Stimulated activated CD4-positive, alpha-beta T cell treated with anti-CD3 and anti-CD28 coated beads, Interleukin-12 subunit alpha, Interleukin-12 subunit beta, amount 100 ng/mL, for 24 hours (primary cell): ENCODE measurements at places on chromosomes 7 and 10.

DNA sequence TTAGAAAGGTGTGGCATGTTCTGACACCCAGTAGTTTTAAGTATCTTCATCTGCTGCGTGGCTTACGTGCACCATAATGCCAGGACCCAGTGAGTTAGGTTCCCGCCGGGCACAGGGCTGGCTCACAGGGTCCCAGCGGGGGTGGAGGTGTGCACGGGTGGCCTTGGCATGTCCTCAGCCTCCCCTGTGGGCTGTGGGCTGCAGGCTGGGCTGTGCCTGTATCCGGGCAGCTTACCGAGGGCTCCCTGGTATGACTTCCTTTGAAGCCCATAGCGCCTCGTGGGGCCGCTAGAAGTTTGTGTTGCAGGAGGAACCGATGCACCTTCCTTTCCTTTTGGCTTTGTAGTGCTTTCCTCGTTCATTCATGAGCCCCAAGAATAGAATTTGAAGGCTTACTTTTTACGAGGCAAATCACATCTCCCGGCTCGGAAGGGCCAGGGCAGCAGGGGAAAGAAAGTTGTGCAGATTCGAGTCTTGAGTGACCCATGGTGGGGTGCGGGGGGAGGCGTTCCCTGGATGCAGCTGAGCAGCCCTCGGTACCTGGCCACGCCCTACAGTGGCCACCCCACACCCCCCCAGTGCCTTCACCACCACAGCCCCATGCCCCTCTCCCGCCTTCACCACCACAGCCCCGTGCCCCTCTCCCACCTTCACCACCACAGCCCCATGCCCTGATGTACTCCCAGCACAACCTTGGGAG lies 113.2 kb downstream of the WDR37 start:
- DNase-seq, result no peak

DNA sequence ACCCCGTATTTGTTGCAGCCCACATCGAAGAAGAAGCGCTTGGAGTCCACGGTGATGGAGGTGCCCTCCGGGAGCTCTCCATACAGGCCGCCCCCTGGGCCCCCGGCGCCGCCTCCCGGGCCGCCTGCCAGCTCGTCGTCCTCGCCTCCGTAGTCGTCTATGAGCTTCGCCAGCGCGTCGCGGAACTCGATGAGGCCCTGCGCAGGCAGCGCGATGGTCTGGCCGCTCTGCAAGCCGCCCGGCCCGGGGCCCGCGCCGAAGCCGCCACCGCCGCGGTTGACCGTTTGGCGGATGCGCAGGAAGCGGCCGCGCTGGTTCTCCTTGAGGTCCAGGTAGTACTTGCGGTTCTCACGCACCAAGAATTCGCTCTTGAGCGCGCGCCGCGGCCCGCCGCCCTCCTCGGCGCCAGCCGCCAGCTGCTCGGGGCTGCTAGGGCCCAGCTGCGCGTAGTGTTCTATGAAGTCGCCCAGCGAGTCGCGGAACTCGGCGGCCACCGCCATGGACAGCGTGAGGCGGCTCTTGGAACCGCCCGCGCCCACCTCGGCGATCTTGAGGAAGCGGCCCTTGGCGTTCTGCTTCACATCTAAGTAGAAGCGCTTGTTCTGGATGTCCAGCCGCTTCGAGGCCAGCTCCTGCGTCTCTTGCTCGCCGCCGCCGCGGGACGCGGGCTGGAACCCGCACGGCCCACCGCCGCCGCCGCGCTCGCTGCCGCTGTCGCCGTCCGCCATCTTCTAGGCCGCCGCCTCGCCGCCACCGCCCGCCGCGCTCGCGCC lies 523 bp downstream of the PURB start:
- DNase-seq, result peak; percentile 21

DNA sequence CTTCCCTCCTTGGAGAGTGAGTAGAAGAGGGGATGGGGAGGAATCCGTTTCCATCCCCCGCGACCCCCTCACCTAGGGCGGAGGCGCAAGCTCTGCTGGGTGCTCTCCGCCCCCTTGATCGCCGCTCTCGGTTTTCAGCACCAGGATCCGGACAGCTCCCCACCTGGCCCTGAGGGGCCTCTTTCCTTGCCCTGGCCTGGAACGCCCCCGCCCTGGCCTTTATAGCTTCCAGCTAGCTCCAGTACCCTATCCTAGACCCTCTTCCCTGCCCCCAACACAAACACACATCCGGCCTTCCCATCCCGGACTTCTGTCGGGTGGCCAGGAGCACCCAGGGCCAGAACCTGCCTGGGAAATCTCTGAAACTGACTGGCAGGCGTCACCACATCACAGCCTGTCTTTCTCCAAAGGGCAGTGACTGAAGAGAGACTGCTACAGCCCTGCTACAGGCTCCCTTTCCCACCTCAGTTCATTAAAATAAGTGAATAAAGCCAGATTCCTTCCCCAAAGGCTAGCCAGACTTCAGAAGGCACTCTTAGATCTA lies 72.3 kb upstream of the LEP start:
- DNase-seq, result no peak

- no peak for DNase-seq
Measured at GRCh38 chr10:112983444-112984056, 33.5 kb downstream of the TCF7L2 start.

DNA sequence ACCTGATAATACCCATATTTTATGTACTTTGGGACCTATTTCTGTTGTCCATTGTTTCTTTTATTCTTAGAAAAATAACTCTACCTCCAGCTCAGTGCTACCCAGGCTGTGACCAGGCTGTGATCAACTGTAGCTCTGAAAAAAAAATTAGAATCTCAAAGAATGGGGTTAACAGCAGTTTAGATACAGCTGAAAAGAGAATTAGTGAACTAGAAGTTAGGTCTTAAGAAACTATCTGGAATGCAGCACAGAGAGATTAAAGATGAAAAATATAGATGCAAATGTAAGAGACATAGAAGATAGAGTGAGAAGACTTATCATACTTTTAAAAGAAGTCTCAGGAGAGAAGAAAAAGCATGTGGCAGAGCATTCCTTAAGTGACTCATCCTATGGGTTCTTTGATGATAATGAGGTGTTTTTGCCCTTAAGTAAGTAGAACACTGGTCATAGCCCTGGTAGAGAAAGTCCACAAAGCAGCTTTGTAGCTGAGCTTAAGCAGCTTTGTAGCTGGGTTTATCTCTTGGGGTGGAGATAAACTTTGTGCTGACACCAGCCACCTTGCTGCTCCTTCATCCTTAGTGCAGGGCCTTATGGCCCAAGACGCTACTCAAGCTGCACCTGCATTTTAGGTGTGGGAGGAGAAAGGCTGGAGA lies 27.3 kb upstream of the SFRP5 start:
- DNase-seq, result no peak

DNA sequence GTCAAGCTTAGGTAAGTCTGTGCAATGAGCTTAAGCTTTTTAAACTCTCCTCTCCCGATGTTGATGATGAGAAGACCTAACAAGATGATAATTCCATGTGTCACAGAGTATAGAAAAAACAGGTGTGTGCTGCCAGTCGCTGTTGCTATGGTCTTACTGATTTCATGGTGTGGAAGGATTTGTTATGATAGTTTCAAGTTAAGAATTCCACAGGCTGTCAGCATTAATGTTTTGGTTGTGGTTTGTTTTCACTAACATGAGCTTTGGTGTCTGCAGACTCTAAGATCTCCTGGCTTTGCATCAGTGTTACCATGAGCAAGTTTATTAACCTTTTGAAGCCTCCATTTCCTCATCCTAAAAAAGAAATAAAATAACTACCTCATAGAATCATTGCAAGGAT lies 123.7 kb downstream of the NSUN6 start:
- no peak for DNase-seq

GRCh38 chr7:116543664-116544063 lies 18.8 kb downstream of the CAV1 start:
- no peak for DNase-seq

- DNase-seq, result no peak
Measured at GRCh38 chr10:80599424-80599847, 61.7 kb downstream of the SH2D4B start.

- no peak for DNase-seq
Measured at GRCh38 chr10:112895292-112895691, 54.8 kb upstream of the TCF7L2 start.

GRCh38 chr10:117673230-117674010 lies 130.9 kb downstream of the EMX2 start:
- no peak for DNase-seq

- DNase-seq, result no peak
Measured at GRCh38 chr10:102537948-102538347, 34.2 kb downstream of the SUFU start.

DNA sequence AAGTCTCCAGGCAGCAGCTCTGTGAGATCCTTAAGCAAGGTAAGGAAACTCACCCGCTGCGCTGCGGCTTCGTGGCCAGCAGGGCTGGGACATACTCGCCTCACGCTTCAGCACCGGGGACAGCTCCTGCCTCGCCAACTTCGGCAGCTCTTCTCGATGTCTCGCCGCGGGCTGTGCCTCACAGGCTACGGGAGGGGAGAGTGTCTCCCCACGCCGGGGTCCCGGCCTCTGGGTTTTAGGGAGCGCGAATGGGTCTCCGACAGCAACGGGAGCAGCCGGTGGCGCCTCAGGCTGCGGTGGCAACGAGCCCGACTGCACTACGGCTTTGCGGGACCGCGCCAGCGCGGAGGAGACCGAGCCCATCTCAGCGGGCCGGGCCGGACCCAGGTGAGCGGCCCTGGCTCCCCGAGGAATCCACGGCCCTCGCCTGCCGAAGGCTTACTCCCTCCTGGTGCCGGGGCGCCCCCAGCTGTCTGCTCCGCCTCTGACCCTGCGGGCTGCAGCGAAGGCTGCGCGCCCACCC lies 62.4 kb downstream of the LSM5 start:
- peak; percentile 62 for DNase-seq

GRCh38 chr7:111853201-111853990 lies 291.1 kb upstream of the IMMP2L start:
- no peak for DNase-seq

- no peak for DNase-seq
Measured at GRCh38 chr7:16484453-16485158, 19.1 kb upstream of the SOSTDC1 start.

DNA sequence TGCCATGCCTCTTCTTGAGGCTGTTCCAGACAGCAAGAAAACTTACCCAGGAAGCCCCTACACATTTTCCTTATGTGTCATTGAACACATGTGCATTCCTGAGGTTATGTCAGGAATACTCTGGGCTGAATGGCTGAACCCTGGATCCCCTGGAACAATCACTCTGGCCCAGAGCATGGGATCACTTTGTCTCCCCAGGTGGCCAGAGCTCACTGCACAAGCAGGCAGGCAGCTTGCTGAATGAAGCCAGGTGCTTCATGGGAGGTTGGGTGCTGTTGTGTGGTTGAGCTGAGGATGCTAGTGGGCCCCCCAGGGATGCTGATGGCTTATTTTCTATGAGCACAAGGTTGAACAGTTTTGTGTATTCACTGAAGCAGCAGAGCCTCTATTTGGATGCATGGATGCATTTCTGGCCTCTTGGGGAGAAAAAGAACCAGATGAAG lies 54.7 kb upstream of the NPTX2 start:
- no peak for DNase-seq

GRCh38 chr10:95321554-95322301 lies 30.9 kb upstream of the PDLIM1 start:
- DNase-seq, result no peak

GRCh38 chr7:80014511-80014910 lies 120.1 kb upstream of the GNAI1 start:
- DNase-seq, result no peak

DNA sequence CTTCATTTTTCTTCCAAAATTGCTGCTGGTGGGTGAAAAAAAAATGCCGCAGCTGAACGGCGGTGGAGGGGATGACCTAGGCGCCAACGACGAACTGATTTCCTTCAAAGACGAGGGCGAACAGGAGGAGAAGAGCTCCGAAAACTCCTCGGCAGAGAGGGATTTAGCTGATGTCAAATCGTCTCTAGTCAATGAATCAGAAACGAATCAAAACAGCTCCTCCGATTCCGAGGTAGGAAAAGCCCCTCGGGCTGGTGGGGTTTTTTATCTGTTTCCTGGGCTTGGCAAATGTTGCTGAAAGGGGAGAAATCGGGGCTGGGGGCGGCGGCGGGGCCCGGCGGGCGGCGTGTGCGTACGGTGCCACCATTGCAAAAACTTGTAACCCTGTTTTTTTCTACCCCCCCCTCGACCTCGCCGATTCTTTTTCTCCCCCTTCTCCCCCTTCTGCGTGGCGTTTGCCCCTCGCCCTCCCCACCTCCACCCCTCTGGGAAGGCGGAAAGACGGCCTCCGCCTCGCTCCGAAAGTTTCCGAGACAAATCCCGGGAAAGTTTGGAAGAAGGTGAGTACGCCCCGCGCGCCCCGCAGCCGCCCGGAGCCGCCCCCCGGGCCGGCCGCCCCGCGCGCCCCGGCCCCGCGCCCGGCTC lies 789 bp downstream of the TCF7L2 start:
- no peak for DNase-seq

DNA sequence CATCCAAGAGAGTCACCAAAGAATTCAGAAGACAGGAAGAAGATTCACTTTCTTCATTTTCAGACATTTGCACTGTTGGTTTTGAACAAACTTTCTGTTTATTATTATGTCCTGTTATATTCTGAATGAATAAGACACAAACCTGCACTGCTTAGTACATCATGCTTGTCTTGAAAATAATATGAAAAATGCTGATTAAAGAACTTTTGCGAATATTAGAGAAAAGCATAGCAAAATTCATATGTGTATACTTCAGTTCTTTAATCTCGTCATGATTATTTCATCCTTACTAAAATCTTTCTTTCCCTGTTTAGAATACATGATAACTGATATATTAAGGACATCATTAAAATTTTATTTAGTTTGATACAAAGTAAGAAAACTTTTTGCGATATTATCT lies 504.1 kb downstream of the POM121L12 start:
- no peak for DNase-seq

- no peak for DNase-seq
Measured at GRCh38 chr10:128000471-128001362, 93.8 kb downstream of the PTPRE start.

- no peak for DNase-seq
Measured at GRCh38 chr7:87287738-87288341, 57.6 kb upstream of the CROT start.

GRCh38 chr7:98251231-98251600 lies 816 bp downstream of the TECPR1 start:
- DNase-seq, result no peak

DNA sequence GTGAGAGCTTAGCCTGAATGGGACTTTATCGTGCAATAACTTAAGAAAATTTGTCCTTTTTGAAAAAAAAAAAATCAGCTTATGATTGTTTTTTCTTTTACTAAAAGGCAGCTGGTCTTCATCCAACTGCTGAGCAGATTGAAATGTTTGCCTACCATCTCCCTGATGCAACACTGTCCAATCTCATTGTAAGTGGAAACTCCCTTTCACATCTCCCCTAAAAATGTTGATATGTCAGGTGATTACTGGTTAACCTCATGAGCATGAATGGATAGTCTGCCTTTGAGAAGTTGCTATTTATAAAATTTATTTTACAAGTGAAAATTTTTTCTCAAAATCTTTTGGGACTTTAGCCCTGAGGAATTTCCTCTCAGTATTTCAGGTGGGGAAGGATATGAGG lies 17.8 kb upstream of the HKDC1 start:
- DNase-seq, result no peak

- DNase-seq, result peak; percentile 32
Measured at GRCh38 chr7:3065724-3066143, 22.1 kb upstream of the CARD11 start.

GRCh38 chr10:13862546-13863233 lies 275.9 kb downstream of the PRPF18 start:
- no peak for DNase-seq
